Muscle of arm (tissue), 14 donors: ENCODE measurements at places on chromosomes 5 and 9. TPM values are rescaled to one million over a fixed set of nuclear protein-coding genes. Genes with fewer than 3 reads are reported as not detected.

NTRK2 gene
- polyA plus RNA-seq: 13.7 TPM

SPATA6L gene
- polyA plus RNA-seq: 0.78 TPM

SPATA31C1 gene
- polyA plus RNA-seq: not detected

CCDC183 gene
- 3.7 TPM for polyA plus RNA-seq

- no peak for DNase-seq
These were observed 120.6 kb downstream of the HMHB1 start for GRCh38 chr5:143932584-143932983.

GRCh38 chr5:157324237-157324636 lies 58.3 kb downstream of the CYFIP2 start:
- no peak for DNase-seq

DNA sequence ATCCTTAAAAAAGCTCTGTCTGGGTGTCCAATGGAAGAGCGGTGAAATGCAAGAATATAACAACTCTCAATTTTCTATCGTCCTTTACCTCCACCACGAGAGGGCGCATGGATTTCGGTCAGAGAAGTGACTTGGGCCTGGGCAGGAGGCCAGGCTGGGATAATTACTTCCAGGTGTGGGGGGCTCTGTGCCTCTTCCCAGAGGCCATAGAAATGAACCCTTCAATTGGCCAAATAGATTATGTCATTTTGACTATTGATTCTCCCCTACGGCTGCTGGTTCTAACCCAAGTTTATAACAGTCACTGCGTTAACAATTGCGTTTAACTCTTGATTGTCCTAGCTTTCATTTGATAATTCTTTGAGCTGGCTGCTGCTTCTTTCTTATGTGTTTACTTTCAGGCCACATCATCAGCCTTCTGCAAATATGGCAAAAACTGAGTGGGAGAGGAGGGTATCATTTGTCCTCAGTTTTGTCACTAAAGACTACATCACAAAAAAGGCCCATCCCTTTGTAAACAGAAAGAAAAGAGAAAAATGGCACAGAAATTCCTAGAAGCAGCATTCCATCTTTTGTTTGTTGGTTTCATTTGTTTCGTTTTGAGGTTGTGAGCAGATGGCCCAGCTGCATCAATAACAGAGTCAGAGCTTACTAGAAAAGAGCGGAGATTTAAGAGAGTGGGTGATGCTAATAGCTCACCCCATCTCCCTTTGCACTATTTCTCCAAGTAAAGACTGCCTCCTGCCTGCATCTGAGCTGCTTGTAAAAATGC lies 45.4 kb upstream of the ZFR start:
- DNase-seq: peak; percentile 99

DNA sequence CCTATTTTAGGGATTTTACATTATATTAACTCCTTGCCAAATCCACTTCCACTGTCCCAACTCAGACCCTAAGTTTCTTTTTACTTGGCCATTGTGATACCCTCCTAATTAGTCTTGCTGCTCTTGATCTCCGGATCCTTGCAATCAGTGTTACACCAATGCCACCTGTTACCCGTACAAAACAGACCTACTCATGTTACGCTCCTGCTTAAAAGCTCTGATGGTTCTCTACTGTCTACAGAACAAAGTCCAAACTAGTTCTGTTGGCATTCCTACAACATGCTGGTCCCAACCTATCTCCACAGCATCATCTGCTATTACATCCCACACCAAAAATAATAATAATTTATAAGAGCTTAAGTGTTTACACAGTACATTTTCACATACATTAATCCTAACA lies 9.8 kb downstream of the ECPAS start:
- DNase-seq: no peak
